Fibroblast of lung (primary cell): ENCODE measurements at places on chromosomes 7 and 10. TPM values are rescaled to one million over a fixed set of nuclear protein-coding genes. Genes with fewer than 3 reads are reported as not detected.

MRC1 gene
- under 0.01 TPM in 1 of 2 replicates, not detected in the other for total RNA-seq

CAV2 gene
- 60.1 and 119 TPM in 2 replicates for total RNA-seq

CDNF gene
- 1.2 and 1.5 TPM in 2 replicates for total RNA-seq

PCLO gene
- total RNA-seq = 0.17 TPM in 1 of 2 replicates, not detected in the other

INHBA gene
- total RNA-seq = 4.1 and 15.0 TPM in 2 replicates
